HS-5 (cell line): ENCODE measurements at places on chromosomes 13 and 19.

DNA sequence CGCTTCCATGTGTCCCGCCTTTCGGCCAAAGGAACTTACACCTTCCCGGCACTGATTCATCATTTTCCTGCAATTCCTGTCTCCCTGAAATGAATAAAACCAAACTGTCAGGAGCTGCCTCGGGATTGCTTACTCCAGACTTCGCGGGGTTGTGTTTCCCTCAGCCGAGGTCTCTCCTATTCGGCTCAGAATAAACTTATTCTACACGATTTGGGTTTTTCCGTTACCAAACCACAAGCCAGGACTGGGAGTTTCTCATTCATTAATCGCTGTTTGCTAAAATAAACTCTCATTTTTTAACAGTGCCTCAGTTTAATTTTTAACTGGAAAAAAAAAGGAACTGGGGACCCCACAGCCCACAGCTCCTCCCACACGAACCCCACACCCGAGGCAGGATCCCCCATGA is 667 bp downstream of the ZNF878 start:
- DNase-seq = no peak

- DNase-seq = no peak
Measured at GRCh38 chr19:28966737-28967399, 246.1 kb downstream of the UQCRFS1 start.

GRCh38 chr13:106381091-106381490 is 154.4 kb downstream of the EFNB2 start:
- DNase-seq = no peak

- no peak for DNase-seq
Measured at GRCh38 chr19:13163609-13164342, 13.6 kb downstream of the IER2 start.

- DNase-seq = no peak
Measured at GRCh38 chr19:6743714-6744380, 4.4 kb downstream of the TRIP10 start.

GRCh38 chr19:19595171-19595701 is 23.3 kb downstream of the PBX4 start:
- DNase-seq = no peak

GRCh38 chr13:67772807-67773453 is 542.8 kb upstream of the PCDH9 start:
- DNase-seq = no peak

- DNase-seq = no peak
Measured at GRCh38 chr19:1254081-1254527, 5.7 kb downstream of the MIDN start.

DNA sequence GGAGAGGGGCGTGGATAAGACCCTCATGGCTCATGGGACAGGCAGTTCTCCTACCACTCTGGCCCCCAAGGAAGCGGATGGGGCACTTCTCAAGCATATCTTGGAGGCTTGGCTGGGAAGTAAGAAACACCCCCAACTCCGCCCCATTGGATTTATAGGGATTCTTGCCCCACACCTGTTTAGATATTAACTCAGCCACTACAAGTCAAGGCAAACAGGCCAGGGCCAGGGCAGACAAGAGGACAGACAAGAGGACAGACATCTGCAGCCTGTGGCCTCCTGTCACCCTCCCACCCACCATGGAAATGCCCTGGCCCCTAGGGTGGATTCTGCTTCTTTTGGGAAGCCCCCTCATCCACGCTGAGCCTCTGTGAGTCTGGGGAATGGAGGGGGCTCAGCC is 24.1 kb downstream of the RDH8 start:
- DNase-seq = no peak

GRCh38 chr19:6138066-6138465 is 2.6 kb downstream of the ACSBG2 start:
- no peak for DNase-seq

GRCh38 chr13:42875475-42876269 is 94.3 kb downstream of the FAM216B start:
- no peak for DNase-seq
